ENCODE measurements at places on chromosomes 5 and 9. TPM values are rescaled to one million over a fixed set of nuclear protein-coding genes. Genes with fewer than 3 reads are reported as not detected.

GRCh38 chr5:57989378-57989777 is 470.5 kb downstream of the PLK2 start:
- no peaks in the 10 kb centered on the region for H3K27me3 ChIP-seq
- no peaks in the 10 kb centered on the region for H3K4me1 ChIP-seq
- no peak for DNase-seq
- H3K27ac ChIP-seq = no peak overlapping the region

The OGN gene
- 4.3 TPM for total RNA-seq

DNA sequence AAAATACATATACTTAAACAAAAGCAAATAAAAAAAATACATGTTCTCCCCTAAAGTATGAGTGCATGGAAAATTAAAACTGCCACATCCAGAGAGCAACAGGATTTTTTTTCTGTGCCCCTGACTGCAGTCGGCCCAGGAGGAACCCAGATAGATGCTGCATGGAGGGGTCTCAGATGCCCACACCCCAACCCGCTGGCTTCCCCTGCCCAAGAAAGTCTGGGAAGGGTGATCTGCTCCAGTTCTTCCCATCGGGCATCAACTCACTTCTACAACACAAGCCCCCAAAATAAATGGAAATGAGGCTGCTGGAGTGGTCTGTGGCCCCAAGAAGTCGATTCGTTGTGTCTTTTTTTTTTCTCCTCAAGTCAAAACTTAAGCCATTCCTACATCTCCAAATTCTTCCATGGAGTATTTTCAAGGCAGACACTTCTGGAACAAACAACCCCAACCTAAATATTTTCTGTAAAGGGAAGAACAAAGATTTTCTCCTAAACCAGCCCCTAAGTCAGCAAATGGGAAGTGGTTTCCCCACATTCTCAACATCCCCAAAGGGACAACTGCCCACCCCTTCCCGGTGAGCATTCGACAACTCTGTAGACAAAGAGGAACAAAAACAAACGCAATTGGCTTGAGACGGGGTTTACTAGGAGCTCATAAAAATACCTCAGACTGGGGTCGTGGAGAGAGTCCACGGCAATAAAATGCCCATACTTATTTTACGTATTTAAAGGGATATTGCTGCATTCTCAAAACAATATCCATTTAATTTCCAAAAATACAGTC is 46.7 kb downstream of the ROR2 start:
- H3K36me3 ChIP-seq = no peaks in the 10 kb centered on the region
- H3K27ac ChIP-seq = no peak overlapping the region
- no peak overlapping the region for H3K4me3 ChIP-seq
- peak; percentile 35 for DNase-seq
- H3K4me1 ChIP-seq = peaks cover 23% of the 10 kb centered on the region

- no peak for DNase-seq
- H3K4me3 ChIP-seq = no peak overlapping the region
- no peaks in the 10 kb centered on the region for H3K36me3 ChIP-seq
- H3K27me3 ChIP-seq = no peaks in the 10 kb centered on the region
Measured at GRCh38 chr9:18608371-18608770, 134.4 kb downstream of the ADAMTSL1 start.

- H3K4me1 ChIP-seq = no peaks in the 10 kb centered on the region
- no peak for DNase-seq
- no peaks in the 10 kb centered on the region for H3K36me3 ChIP-seq
- H3K27ac ChIP-seq = no peak overlapping the region
- H3K4me3 ChIP-seq = no peak overlapping the region
- no peaks in the 10 kb centered on the region for H3K27me3 ChIP-seq
Measured at GRCh38 chr5:58351190-58351589, 108.7 kb downstream of the PLK2 start.

DNA sequence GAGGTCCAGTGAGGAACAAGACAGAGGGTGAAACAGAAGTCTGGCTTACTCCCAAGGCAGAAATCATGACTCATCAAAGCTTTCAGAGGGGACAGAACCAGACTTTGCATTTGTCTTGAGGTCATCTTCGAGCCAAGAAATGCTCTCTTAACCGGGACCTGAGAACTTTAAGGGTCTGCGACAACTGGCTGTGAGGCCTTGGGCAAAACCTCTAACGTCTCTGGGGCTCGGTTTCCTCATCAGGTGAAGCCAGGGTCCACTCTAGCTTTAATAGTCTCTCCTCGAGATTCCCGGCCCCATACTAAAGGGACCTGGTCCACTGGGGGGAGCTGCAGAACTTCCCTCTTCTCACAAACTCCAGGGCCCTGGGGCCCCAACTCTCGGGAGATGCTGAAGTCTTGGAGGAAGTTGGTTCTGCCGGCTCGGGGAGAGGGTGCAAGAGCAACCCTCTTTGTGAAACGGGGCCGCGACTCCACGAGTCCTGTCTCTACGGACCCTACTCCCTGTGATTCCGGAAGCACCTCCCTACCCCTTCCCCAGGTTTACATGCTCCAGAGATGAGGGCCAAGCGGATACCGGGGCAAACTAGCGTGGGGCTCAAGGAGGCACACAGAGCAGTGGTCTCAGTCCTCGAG is 2.6 kb downstream of the GLIS3 start:
- peak; percentile 68 for DNase-seq
- no peaks in the 10 kb centered on the region for H3K27me3 ChIP-seq
- H3K4me1 ChIP-seq = peaks cover 8% of the 10 kb centered on the region
- H3K4me3 ChIP-seq = peak overlapping the region; percentile 80

GRCh38 chr9:69273161-69273560 is 51.9 kb upstream of the ENTREP1 start:
- no peak overlapping the region for H3K27ac ChIP-seq
- H3K4me1 ChIP-seq = no peaks in the 10 kb centered on the region
- H3K27me3 ChIP-seq = no peaks in the 10 kb centered on the region

DNA sequence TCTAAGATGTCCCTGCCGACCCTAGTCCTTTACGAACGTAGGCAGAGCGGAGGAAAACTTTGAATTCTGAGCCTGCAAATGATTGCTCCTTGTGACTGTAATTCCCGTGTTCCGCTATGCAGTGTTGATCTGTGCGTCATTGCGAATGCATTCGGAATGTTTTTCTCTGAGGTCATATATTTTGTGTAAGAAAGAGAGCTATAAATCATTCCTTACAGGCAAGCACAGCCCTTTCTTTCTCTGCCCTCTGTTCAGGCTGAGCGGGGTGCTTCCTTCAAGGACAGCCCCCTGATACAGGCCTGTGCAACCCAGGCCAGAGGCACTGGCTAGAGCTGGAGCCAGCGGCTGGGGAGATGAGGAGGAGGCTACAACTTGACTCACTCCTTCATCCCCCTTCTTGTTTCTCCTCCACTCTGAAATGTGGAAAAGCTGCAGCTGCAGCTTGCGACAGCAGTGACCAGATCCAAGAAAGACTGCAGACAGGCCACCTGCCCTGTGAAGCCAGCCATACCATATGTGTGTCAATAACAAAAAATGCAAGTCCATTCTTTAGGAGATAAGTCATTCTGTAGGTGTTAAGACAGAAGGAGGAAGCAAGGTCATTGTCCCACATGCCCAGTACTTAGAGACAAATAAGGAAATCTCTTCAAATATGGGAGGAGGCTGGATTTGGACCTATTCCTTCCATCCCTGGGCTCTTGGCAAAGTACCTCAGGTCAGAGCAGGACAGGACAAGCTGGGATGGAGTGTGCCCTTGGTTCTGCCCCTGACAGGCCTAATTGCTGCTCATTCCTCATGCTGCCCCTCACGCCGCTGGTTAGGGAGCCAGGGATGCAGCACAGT is 345.7 kb upstream of the WWC1 start:
- H3K36me3 ChIP-seq = no peaks in the 10 kb centered on the region
- DNase-seq = no peak
- H3K27ac ChIP-seq = no peak overlapping the region
- H3K4me1 ChIP-seq = no peaks in the 10 kb centered on the region
- H3K4me3 ChIP-seq = no peak overlapping the region

The AQP7 gene
- 3.8 TPM for total RNA-seq

- H3K4me1 ChIP-seq = peaks cover 16% of the 10 kb centered on the region
- no peaks in the 10 kb centered on the region for H3K27me3 ChIP-seq
- DNase-seq = no peak
- H3K4me3 ChIP-seq = no peak overlapping the region
- no peaks in the 10 kb centered on the region for H3K36me3 ChIP-seq
Measured at GRCh38 chr5:77777281-77777892, 1.2 kb upstream of the TBCA start.

The PCDHGA5 gene
- 1.6 TPM for total RNA-seq

DNA sequence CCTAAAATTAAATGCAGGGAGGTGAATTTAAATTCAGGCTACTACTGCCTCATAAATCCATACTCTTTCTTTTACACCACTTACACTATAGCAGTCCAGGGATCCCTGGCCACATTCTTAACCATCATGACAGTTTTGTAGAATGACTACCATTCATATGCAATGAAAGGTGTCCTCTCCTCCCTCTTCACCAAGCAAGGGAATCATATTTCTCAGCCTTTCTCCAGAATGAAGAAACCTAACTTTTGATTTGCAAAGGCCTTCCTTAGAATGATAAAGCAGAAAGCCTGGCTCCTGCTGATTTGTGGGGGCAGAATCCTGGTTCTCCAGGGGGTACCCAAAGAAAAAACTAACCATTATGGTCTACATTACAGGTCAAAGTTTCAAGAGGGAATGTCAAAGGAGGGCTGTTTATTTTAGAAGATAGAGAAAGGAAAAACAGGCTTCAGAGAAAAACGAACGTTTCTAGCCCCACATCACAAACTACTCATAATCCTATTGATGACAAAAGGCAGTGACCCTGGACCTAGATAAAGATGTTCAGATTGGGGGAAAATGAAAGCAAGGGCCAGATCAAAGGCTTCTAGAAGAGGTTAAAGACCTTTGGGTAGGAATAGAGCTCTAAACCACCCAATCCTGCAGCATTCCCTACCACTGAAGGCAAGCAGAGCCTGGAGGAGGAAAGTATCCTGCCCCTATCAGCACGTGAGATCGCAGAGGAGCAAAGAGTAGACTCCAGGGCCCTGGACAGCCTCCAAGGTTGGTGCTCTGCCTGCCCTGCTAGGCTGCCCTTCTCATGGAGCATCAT is 11.5 kb downstream of the WNT8A start:
- no peak overlapping the region for H3K27ac ChIP-seq
- DNase-seq = no peak
- no peaks in the 10 kb centered on the region for H3K4me1 ChIP-seq

GRCh38 chr9:91847581-91848091 is 102.4 kb downstream of the ROR2 start:
- no peaks in the 10 kb centered on the region for H3K36me3 ChIP-seq
- no peak for DNase-seq
- no peaks in the 10 kb centered on the region for H3K4me1 ChIP-seq
- H3K4me3 ChIP-seq = no peak overlapping the region
- H3K27ac ChIP-seq = no peak overlapping the region

The TICAM2 gene
- 2.0 TPM for total RNA-seq

DNA sequence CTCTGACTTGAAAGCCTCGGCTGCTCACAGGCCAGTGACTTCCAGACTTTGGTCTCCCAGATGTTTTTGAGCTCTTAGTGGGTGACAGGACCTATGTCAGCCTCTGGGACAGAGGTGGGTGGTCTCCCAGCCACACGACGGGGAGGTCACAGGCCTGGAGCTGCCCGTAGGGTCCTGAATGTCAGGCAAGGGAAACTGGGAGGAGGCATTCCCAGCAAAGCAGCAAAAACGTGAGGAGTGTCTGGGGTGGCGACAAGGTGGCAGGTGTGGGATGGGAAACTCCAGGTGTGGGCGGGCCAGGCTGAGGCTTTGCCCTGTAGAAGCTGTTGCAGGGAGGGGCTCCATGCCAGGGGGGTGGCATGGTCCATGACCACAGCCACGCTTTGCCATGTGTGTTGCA is 110.5 kb downstream of the CACNA1B start:
- DNase-seq = no peak
- H3K36me3 ChIP-seq = no peaks in the 10 kb centered on the region
- no peak overlapping the region for H3K27ac ChIP-seq
- H3K4me1 ChIP-seq = no peaks in the 10 kb centered on the region
- H3K27me3 ChIP-seq = no peaks in the 10 kb centered on the region

The PFN3 gene
- total RNA-seq = not detected

- no peaks in the 10 kb centered on the region for H3K36me3 ChIP-seq
- no peaks in the 10 kb centered on the region for H3K27me3 ChIP-seq
- no peak overlapping the region for H3K4me3 ChIP-seq
Measured at GRCh38 chr5:23440703-23441102, 66.7 kb upstream of the PRDM9 start.

DNA sequence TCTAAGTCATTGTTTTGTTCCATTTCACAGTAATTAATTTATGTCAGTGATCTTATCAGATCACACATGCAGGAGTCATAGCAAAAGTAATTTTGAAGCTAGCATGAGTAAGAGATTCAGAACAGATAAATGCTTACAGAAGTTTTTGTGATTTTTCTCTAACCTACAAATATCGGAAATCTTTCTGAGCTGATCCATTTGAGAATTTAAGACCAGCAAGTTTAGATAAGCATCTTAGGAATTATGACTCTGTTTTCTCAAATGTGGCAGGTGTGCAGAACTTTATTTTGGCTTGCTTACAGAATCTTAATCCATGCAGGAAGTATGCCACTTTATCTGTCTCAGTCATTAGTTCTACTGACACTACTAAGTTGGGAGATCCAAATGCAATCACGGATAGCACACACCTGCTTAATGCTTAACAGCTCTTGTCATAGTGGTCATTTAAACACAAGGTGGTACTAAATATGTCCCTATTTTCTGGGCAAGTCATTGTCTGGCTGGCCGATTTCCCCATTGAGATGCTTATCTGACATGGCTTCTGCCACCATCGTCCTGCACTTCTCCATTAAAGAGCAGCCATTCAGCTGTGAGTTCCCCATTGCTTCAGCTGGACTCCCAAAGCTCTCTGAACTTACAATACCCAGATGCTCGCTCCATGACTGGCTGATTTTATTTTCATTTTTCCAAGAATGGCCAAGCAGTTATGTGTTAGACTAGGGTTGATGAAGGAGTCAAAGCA is 305.4 kb upstream of the NUDT12 start:
- H3K36me3 ChIP-seq = no peaks in the 10 kb centered on the region
- no peak for DNase-seq
- H3K4me3 ChIP-seq = no peak overlapping the region

The SPAAR gene
- 0.12 TPM for total RNA-seq

DNA sequence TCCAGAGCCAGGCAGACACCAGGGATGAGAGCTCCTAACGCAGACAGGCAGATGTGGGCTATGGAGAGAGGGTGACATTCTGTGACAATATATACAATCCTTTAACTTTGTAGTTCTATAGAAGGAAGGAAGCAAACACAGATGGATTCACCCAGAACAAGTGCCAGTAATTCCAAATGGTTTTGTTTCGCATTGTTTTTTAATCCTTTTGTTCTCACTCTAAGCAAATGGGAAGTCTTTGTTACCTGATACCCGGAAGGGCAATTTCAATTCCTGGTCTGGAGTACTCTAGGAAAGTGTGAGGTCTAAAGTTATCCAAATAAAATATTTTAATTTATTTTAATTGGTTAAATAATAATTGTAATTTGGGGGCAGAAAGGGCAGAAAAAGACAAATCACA is 2.5 kb downstream of the FRMD3 start:
- no peaks in the 10 kb centered on the region for H3K36me3 ChIP-seq
- H3K4me1 ChIP-seq = peaks cover 10% of the 10 kb centered on the region
- no peak for DNase-seq
- no peak overlapping the region for H3K4me3 ChIP-seq
- H3K27me3 ChIP-seq = no peaks in the 10 kb centered on the region
